CD4-positive, alpha-beta T cell treated with Interleukin-15 for 1 hour (primary cell): ENCODE measurements at places on chromosomes 4 and X.

- DNase-seq = no peak
Measured at GRCh38 chrX:133815496-133815895, 169.9 kb downstream of the GPC3 start.

DNA sequence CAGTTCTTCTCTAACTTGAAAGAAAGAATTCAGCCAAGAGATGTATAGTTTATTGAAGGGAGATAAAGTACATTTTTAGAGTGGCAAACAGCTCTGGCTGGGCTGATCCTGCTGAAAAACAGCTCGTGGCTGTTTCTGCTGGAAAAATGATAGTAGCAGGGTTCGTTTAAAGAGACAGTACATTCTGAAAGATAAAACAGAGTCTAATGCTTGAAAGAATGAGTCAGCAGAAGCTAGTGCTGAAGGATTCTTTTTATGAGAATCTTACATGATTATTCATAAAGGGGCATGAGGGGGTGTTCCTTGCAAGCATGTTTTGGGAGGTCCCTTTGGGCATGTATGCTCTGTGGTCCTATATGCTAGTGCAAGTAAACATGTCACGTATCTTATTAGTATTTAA, 790.0 kb downstream of the PCDH18 start:
- DNase-seq = no peak

GRCh38 chr4:3485011-3485791, 22.1 kb downstream of the DOK7 start:
- DNase-seq = peak; percentile 68

DNA sequence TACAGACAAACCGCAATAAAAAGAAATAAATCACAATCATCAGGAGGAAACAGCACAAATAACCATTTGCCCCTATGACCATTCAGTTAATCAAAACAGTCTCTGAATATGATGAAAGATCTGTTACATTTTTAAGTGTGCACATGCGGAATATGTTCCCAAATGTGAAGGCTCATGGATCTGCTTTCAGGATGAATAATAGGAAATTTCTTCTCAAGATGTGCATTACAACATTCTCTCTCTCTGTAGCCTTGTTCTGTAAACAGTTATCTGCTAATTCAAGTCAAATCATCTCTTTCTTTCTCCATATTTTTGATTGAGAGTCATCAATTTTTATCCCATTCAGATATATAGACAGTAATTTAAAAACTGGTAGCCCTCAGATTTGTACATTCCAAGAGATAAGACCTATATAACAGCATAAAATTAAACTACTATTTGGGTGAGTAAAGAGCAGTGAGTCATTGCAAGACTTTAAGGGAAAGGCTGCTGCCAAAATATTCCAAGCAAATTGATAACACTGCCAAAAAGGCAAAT, 433.9 kb upstream of the ATOH1 start:
- no peak for DNase-seq

GRCh38 chrX:40527543-40527942, 53.2 kb upstream of the ATP6AP2 start:
- DNase-seq = no peak

GRCh38 chrX:50211510-50211909, 6.9 kb downstream of the CCNB3 start:
- DNase-seq = no peak

GRCh38 chr4:67879486-67879885, 4.3 kb downstream of the TMPRSS11D start:
- no peak for DNase-seq

GRCh38 chr4:106315476-106315967, 487 bp downstream of the TBCK start:
- no peak for DNase-seq

DNA sequence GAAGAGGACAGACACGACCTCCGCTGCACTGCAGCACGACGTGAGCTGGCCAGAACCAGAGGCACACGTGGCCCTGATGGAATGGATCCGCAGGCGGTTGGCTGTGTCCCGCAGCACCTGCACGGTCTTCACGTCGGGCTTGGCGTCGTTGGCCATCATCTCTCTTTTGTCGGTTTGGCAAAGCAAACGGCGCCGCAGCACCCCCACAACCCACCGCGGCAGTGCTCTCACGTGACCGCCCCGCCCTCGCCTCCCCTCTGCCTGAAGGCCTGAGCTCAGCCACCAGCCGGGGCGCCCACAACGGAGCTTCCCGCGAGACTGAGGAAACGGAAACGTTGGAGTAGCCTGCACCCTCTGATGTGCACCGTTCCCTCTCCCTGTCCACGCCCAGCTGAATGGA, at the start of gene TKTL2:
TKTL2 (minus strand) TSS at position 179 of the 400 bp plus-strand sequence; CDS start at position 159, 20 bp downstream.
- no peak for DNase-seq

DNA sequence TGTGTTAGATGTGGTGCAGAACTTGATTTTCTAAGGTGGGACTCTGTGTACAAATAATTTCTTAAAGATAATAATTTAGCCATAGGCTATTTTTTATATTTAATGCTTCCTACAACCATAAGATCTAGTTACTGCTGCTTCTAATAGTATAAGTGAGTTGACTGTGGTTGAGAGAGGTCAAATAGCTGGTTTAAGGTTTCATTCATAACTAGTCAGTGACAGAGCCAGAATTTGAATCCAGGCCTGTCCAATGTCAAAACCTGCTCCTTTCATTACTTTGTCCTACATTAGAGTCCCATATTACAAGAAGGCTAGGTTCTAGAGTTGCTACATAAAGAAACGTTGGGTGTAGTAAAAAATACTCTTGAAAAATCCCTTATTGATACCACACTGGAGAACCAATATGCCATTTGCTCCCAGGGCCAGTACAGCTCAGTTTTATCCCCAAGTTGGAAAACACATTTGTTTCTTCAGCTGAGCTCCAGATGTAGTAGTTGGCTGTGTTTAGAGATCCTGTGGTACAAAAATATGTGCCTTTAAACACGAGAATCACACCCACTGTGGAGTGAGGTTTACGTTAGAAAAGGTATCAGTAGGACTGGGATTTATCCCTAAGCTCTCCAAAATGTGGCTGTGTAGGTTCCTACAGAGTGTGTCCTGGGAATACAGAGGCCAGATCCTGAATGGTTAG, 84.3 kb downstream of the REPS2 start:
- DNase-seq = no peak

GRCh38 chr4:60637976-60638375, 562.1 kb upstream of the ADGRL3 start:
- DNase-seq = no peak

DNA sequence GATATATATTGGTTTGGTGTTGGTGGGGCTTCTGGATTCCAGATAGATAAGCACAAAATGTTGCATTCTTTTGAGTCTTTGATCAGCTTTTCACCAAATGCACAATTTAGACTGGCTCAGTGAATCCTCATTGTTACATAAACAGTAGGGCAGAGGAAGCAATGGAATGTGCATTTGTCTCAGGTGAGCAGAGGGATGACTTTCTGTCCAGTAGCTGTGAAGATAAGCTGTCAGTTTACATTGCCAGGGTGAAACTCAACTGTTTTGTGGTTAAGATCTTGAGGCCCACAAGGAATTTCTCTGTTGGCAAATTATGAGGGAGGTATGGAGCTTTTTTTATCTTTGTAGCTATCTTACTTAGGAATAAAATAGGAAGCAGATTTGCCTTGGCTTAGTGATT, 168.0 kb downstream of the GALNTL6 start:
- DNase-seq = no peak

GRCh38 chr4:19736968-19737756, 514.5 kb upstream of the SLIT2 start:
- no peak for DNase-seq

DNA sequence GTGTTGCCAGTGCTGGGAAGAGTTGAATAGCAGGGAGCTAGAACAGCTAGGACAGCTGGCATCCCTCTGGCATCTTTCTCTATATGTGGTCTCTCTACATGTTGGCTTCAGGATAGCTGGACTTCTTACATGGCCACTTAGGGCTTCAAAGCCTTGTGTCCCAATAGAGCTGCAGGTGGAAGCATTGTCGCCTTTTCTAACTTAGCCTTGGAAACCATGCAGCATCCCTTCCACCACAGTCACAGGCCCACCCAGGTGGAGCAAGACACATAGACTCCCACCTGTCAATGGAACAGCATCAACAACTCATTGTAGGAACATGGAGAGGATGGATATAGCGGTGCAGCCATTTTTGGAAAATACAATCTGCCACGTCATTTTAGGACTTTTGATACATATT, 149.0 kb downstream of the AASDH start:
- DNase-seq = no peak

GRCh38 chr4:111689214-111689613, 456.0 kb upstream of the FAM241A start:
- no peak for DNase-seq

- DNase-seq = no peak
Measured at GRCh38 chr4:183765251-183765911, 106.3 kb downstream of the TRAPPC11 start.

DNA sequence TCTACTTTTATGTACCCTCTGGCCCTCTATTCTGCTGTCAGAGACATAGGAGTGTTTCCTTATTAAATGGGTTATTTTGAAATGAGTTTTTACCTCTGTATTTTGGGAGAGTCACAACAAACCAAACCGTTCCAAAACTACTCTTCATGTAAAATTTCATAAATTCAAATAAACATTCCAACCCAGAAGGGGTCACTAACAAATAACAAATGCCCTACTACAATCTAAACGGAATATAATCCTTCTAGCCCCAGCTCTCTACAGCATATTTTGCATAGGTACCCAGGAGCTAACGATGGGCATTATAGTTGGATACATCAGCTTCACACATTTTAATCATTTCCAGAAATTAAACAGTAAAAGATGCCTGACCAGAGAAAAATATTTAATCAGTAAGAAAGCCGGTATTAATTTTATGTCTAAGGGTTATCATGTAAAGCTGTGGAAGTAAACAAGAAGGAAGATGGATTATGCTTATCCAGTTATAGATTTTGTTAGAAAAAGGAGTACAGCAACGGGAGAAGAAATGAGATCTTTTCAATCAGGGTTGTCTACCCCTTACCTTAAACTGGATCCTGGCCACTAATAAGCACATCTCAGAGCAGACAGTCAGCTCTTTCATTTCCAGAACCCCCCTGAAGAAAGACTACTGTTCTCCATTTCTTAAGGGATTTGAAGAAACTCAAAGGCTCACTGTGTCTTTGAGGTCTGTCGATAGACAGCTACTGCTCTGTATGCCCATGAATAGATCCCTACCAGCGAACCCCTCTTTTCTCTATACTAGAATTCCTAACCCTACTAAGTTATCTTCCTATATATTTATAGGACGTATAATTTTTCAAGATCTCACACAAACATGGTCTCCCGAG, 1.2 kb downstream of the UGDH start:
- DNase-seq = no peak

DNA sequence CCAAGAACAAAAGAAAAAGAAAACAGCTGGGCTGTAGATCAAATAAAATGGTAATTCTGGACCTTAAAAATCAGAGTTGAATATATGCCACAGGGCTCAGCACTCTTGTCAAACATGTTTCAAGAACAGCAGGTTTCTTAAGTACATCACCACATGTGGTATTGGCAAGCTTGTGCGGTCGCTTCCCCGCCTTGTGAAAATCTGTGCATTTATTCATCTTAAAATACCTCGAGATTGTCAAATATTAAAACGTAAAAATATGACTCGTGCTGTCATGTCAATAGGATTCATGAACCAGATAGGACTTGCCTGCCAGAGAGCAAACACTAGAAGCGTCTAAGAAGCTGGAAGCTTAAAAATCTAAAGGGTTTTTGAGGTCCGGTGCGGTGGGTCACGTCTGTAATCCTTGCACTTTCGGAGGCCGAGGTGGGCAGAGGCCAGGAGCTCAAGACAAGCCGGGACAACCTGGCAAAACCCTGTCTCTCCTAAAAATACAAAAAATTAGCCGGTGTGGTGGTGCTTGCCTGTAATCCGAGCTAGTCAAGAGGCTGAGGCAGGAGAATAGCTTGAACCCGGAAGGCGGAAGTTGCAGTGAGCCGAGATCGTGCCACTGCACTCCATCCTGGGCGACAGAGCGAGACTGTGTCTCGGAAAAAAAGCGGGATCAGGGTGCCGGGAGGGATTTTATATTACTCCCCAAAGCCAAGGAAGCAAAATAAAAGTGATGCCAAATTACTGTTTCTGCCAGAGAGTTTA, 40.2 kb upstream of the TMEM154 start:
- no peak for DNase-seq

GRCh38 chr4:39062094-39062769, at the start of gene KLHL5:
Gene KLHL5 (plus strand): TSS chr4:39062232. CDS start chr4:39062653, 421 bp downstream.
- no peak for DNase-seq

GRCh38 chrX:45778616-45779015, 577.9 kb upstream of the DIPK2B start:
- no peak for DNase-seq

DNA sequence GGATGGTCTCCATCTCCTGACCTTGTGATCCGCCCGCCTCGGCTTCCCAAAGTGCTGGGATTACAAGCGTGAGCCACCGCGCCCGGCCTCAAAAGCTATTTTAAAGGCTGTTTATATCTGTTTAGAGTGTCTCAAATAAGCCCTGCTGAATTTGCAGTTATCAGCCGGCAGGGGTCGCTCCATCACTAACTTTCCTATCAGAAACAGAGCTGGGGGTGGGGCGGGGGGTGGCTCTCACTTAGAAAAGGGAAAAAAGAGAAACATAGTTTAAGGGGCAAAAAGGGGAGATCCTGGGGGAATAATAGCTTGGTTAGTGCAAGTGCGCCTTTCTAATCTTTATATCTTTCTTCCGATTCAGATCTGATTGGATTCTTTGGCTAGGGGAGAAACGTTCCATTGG, 450.7 kb downstream of the UBE2NL start:
- DNase-seq = no peak

DNA sequence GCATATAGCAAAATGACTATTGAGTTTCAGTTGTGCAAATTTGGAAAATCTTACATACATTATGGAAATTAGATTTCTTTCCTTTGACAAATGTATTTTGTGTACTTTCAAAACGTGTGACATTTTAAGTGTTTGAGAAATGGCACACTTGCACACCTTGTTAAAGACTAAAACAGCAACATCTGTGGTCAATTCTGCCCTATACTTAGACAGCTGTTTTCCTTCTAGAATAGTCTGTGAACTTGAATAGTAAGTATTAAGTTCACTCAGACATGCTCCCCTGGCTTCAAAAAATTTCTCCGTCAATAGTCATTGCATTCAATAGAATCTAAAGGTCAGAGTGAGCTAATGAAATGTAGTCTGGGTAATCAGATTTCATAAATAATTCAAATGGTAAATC, 21.7 kb upstream of the TBC1D9 start:
- no peak for DNase-seq

- no peak for DNase-seq
Measured at GRCh38 chr4:137952116-137952515, 290.0 kb downstream of the SLC7A11 start.

- no peak for DNase-seq
Measured at GRCh38 chr4:102216666-102217065, 128.6 kb downstream of the SLC39A8 start.

GRCh38 chr4:139633661-139634060, 32.0 kb upstream of the MGST2 start:
- no peak for DNase-seq

DNA sequence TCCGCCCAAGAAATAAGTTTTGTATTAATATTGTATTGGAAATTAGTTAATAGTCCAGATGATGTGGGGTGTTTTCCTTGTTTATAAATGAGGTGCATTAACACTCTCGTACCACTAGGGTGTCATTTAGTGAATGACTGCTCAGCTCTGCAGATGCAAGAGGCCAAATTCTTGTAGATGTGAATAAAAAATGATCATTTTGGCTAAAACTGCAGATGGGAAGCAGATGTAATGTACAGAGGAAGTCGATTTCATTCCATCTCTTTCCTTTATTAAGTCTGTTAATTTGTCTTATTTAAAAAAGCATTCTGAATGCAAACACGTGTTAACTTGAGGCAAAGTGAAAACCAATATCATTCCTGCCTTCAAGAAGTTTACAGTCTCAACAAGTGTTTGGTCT, 108.1 kb downstream of the DHX15 start:
- DNase-seq = no peak

GRCh38 chrX:112760697-112761096, 79.9 kb downstream of the AMOT start:
- no peak for DNase-seq

GRCh38 chrX:94850811-94851210, 1176.8 kb downstream of the FAM133A start:
- DNase-seq = no peak
